Dorsolateral prefrontal cortex (tissue), 122 donors: ENCODE measurements at places on chromosomes 11 and 22.
A peak's percentile ranks its signal among the peaks of the same experiment; 100 is the strongest.

DNA sequence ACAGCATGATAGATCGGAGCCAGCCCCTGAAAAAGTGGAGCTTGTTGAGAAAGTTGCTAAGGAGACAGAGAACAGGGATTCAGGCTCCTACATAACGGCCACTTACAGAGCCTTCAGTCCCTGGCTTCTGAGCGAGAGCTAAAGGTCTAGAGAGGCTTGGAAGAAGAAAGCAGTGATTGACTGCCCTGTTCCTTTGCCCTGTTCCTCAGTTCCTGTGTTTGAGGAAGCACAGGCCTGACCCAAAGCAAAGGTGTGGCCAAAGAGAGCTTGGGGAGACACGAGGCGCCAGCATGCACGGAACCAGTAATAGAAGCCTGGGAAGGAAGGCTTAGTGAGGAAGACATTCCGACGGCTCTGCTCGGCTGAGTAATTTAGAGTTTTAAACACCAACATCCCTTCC, 74.1 kb upstream of the CSNK2A3 start:
- DNase-seq: no peak

DNA sequence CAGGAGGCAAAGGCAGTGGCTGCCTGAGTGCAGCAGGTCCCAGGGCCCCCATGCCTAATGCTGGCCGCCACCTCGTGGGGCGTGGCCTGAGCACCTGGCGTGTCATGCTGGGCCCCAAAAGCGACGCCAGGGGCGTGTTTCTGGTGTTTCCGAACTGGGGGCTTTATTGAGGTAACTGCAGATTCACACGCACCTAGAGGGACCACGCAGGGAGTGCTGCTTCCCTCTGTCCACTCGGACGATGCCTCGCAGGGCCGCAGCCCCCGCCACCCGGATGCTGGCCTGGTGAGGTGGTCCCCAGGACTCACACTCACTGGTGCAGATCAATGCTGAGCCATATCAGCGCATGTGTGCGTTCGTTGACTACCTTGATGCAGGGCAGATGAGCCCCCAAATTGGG, 736.2 kb downstream of the BRD1 start:
- no peak for DNase-seq

GRCh38 chr11:69500285-69501120, 19.0 kb downstream of the LINC01488 start:
- DNase-seq: no peak

DNA sequence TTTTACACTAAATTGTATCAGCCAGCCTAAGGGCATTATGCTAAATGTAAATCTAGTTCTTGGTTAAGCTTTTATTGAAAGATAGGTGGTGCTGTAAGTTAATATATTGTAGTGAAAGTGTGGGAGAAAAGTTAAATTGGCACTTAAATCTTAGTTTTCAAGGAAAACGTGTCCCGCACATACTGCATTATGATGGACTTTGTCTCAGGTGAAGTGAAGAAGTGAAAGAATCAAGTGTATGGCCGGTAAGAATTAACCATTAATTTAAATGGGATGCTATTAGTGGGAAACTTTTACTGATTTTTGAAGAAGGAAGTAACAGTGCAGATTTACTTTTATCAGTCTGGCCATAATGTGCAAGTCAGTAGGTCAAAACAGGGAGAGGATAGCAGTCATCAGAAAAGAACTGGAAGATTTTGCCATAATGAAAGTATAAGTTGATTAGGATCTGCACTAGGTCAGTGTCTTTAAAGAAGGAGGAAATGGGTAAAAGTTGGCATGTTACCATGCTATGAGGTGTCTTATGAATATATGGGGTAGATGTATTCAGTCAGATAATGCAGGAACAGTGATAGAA, 81.6 kb downstream of the PDHX start:
- no peak for DNase-seq

DNA sequence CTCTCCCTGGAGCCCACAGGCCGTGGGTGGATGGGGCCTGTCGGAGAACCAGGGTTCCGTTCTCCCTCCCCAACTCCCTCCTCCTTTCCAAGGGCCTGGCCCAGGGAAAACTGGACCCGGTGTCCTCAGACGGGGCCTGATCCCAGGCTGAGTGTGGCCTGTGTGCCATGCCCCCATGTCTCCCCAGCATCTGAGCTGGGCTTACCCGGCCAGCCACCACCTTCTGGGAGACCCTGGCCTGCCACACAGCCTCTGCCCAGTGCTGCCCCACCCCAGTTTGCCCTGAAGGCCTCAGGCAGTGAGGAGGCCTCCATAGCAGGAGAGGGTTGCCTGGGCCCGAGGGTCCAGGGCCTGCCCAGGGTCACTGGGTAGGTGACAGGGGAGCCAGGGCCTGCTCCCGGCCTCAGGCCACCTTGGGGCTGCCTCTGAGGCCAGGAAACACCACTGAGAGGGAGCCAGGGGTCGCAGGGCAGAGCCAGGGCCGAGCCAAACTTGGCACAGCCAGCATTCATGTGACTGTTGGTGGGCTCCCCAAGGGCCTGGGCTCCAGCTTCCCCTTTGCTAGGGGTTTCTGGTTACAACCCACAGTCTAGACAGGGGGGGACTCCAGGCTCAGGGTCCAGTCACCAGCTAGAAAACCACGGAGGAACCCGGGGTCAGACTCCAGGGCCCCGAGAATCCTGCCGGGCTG, 590 bp upstream of the IFITM10 start:
- no peak for DNase-seq

- no peak for DNase-seq
These were observed 40.3 kb downstream of the ARHGAP42 start for GRCh38 chr11:100727410-100727809.

DNA sequence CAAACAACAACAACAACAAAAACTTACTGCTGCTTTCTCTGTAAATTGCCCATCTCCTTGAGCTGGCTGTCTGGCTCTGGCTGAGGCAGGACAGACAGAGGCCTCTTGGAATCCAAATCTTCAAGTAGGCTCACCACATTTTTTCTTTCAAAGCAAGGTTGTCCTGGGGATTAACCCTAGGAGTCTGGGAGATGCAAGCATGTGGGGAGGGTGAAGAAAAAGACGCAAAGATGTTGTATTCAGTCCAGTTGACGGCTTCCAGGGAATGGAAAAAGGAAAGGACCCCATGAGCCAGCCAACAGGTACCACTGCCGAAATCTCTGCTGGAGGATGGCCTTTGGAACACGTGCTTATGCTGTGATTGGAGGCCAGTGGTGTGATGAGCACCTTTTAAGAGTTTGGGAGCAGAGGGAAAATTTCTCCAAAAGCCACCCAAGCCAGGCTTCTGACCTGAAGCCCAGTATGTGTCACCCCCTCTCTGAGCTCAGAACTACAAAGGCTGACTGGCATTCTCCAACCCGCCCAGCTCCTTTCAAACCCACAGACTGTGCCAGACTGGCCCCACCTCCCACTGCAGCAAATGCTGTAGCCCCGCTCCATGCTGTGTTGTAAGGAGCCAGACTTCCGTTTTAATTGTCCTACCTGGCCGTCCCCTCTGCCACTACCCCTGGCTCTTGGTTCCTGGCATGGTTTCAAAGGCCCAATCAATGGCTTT, 10.8 kb downstream of the BLID start:
- no peak for DNase-seq

DNA sequence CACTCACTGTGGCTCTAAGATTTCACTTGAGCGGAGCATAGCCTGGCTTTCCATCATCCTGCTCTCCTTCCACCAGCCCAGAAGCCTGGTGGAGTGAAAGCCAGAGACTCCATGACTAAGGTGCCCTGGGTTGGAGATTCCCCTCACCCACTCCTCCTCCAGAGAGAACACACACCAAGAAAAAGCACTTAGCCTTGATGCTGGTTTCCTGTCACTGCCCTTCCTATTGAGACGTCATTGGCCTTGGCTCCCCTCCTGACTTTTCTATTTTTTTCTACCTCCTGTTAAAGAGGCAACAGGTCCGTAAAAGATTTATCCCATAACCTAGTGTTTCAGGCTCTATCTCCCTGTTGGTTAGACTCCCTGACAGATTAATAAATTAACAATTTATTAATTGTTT, 38.5 kb upstream of the APLNR start:
- no peak for DNase-seq

GRCh38 chr11:110295086-110295485, 1.3 kb downstream of the RDX start:
- DNase-seq: no peak

DNA sequence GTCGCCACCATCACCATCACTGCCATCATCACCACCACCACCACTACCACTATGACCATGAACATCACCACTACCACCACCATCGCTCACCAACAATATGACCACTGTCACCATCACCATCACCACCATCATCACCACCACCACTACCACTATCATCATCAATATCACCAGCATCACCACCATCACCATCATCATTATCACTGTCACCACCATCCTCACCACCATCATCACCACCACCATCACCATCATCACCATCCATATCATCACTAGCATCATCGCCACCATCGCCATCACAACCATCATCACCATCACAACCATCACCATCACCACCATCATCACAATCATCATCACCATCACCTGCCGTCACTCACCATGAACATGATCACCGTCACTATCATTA, 184.6 kb downstream of the SHANK2 start:
- DNase-seq: no peak

DNA sequence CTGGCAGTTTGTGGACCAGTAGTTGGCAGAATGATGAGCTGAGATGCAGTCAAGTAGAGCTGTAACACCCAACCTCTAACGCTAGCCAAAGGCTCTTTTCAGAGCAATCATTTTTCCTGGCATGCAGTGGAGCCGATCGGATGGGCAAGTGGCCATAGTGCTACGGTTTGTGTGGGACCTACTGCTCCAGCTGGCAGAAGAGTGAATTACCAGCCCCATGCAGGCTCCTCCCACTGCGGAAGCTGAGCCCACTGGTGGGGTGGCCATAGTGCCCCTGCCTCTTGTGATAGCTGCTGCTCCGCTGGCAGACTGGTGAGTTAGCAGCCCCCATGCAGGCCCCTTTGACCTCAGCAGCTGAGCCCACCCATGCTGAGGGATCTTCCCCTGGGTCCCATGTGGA, 27.0 kb upstream of the SC5D start:
- no peak for DNase-seq

DNA sequence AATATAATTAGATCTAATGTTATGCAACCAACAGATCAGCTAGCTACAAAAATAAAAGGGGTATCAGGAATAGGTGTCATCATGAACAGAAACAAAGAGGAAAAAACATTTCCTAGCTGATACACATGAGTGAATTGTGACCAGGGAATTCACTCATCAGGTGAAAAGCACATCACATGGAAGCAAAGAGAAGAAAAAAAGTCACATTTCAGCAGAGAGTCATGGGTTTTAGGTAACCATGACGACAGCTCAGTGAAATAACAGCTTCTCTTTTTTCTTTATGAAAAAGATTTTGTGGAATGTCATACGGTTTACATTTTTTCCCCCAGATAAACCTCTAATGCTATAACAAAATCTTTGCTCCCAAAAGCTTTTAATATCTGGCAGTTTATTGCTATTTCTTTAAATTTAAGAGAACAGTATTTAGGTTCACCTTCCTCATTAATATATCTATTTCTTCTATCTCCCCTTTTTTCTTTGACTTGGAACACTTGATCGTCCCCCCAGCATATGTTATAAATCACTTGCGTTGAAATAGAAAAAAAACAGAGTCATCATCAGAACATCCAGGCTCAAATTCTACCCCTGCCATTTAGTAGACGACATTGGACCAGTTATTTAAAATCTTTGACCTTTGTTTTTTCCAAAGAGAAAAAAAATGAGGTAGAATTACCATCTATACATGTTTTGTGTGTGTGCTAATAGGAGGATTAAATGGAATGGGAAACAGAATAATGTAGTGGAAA, 5.3 kb downstream of the TYR start:
- no peak for DNase-seq

DNA sequence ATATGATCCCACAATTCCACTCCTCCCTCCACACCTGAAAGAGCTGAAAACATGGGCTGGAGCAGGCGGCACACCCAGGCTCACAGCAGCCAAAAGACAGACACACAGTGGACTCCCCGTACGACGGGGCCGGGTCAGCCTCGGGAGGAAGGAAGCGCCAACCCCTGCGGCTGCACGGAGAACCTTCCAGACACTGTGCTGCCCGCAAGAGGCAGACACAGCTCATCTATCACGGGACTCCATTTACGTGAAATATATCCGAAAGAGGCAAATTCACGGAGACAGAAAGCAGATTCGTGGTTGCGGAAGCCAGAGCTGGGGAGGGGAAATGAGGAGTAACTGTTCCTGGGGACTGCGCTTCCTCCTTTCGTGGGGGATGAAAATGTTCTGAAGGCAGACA, 165.0 kb downstream of the BRD1 start:
- no peak for DNase-seq

- DNase-seq: no peak
These were observed 8.2 kb downstream of the CBX7 start for GRCh38 chr22:39144101-39144767.

GRCh38 chr22:49190816-49191505, 636.7 kb downstream of the BRD1 start:
- DNase-seq: no peak

- no peak for DNase-seq
These were observed at the start of gene GAB2 for GRCh38 chr11:78417175-78417887. TSS of gene GAB2 (minus strand) at chr11:78417820. CDS start at chr11:78417720, 100 bp downstream.

- DNase-seq: no peak
These were observed 274.3 kb downstream of the JRKL start for GRCh38 chr11:96664110-96664509.

DNA sequence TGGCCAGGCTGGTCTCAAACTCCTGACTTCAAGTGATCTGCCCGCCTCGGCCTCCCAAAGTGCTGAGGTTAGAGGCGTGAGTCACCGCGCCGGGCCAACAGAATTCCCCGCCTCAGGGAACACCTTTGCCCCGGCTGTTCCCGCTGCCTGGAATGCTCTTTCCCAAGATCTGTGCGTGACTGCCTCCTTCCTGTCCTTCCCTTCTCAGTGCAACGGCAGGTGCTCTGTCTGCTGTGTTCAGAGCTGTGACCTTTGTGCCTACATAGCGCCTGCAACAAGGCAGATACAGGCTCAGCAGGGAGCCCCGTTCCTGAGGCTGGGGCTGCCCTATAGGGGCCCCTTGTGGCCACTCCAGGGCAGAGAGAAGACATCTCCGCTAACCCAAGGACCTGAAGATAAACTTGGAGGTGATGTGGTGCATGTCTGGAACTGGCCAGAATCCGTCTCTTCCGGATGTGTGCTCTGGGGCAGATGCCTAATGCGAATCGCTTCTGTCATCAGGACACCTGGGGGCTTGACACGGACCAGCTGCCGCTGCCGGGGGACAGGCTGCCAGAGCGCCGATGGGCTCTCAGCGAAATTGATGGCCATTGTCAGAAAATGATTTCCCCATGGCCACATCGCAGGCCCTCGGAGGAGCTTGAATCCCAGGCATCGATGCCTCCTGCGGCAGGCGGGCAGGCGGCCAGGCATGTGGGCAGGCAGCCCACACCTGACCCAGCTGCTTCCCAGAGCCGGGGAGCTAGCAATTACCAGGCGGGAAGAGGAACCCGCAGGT, 43.5 kb upstream of the TCF20 start:
- DNase-seq: no peak

DNA sequence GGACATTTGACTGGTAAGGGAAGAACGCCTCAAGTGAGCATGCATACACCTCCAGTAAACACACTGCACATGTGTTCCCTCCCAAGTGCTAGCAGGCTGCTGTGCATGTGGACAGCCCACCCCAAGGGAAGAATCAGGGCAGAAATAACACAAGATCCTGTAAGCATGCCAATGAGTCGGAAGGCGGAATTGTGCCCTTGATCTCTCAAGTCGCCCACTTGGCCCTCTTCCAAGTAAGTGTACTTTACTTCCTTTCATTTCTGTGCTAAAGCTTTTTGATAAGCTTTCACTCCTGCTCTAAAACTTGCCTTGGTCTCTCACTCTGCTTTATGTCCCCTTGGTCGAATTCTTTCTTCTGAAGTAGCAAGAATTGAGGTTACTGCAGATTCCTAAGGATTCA, 139.6 kb downstream of the TRPC6 start:
- DNase-seq: no peak

GRCh38 chr11:7657306-7658025, 15.8 kb downstream of the CYB5R2 start:
- peak; percentile 67 for DNase-seq
